Stimulated activated CD8-positive, alpha-beta memory T cell treated with anti-CD3 and anti-CD28 coated beads, Interleukin-15, amount 100 ng/mL, for 48 hours (primary cell): ENCODE measurements at places on chromosomes 1 and 21.

DNA sequence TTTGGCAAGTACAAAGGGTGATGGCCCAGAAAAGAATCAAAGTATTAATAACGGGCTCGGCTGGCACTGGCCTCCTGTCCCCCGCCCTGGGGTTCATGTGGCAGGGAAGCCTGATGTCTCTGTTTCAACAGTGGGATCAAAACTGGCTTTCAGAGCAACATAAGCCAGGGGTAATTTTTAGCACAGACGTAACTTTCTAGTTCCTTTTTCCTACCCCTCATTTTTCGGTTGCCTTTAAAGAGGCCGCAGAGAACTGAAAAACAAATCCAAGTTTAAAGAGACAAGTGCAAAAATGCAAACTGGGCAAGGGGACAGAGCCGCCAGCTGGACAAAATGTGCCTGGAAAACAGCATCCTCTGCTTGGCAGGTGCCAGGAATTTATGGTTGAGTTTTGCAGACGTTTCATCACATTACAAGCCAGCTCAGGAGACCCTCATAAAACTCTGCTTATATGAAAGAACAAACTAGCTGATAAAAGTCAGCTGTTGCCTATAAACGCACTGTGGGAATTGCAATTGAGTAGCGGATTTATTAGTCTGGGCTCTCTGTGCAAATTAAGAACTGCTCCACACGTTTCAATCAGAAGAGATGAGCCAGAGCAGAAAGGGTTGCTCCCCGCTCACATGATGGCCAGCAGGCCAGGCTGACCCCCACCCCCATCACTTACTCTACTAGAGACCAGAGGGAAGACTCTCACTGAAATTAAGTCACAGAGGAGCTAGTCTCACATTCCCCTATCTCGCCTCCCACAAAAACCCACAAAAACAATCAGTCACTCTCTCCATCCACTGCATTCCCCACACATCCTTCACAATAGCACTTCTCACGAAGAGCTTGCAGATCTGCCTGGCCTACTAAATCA, 15.8 kb upstream of the CDCA8 start:
- DNase-seq = no peak

GRCh38 chr1:101237229-101237837, 514 bp downstream of the S1PR1 start:
- no peak for DNase-seq

DNA sequence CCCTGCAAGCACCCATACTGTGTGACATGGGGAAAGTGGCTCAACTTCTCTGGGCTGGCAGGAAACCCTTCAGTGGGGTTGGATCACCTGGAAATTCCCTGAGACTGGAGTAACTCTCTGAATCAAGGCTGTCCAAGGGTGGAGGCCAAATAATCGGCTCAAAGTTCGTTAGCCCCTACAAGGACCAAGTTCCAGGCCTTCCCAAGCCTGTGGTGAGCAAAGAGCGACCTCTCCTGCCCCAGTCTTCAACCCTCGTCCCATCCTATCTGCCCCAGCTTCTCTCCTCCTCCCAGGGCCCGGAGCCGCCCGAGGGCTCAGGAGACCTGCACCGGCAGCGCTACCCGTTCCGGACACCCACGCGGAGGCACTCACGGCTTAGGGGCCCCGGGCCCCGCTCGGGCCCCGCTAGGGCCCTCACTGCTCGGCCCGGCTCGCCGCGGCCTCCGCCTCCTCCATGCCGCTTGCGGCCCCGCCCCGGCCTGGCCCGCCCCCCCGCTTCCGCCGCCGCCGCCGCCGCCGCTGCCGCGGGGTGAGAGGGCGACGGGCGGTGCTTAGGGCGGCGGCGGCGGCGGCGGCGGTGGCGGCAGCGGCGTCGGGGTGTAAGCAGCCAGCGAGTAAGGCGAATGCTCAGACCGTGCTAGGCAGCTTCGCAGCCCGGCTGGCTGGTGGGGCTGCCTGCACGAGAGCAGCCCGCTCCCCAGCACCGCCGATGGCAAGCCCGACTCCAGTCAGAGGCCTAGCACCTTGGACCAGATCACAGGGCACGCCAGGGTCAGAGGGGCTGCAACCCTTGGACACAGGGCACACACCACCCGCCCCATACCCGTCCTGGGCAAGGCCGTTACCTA, at the start of gene POMGNT1:
POMGNT1 (minus strand) TSS at position 471 of the 848 bp plus-strand sequence. CDS start 613 bp downstream, outside the sequence.
- peak; percentile 75 for DNase-seq

- no peak for DNase-seq
Measured at GRCh38 chr1:199152676-199153075, 513.8 kb downstream of the PTPRC start.

DNA sequence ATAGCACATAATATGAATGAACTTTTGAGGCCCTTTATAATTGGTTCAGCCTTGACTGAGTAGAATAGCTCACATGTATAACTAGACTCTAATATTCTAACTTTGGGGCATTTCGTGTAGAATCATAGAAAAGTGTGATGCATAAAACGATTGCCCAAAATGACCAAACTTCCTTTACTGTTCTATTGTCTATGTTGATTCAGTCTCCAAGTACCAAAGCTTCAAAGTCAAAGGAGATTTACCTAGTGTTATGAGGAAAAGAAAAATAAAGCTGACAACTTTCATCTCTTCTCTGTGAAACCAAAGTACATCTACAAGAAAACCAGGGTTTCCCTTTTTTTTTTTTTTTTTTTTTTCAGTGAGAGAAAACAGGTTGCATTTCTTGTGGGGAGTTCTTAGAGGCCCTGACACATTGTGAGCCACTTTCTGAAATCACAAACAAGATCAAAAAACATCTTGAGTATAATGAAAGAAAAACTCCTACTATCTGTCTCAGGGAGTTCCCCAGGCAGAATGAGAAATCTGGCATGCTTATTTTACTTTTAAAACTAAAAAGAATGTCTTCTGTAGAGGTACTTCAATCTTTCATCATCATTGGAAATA, 183.4 kb downstream of the TNFSF18 start:
- no peak for DNase-seq

DNA sequence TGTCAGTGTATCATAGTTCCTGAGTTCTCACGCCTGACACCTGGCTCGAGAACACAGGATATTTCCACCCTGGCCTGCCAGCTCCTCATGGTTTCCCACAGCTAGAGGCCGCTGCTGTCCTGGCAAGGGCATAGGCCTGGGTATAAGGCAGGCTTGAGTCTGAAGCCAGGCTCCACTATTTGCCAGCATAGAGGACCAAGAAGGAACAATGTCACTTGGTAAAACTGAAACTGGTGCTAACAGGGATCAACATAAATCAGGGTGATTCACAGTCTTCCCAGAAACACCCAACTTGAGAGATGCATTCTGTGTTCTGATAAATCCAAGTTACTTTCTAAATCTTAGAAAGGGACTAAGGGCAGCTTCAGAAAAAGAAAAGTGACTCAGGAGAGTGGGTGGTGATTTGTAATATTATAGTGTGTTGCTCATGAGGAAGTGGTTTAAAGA, 6.9 kb upstream of the S100A2 start:
- DNase-seq = peak; percentile 55

DNA sequence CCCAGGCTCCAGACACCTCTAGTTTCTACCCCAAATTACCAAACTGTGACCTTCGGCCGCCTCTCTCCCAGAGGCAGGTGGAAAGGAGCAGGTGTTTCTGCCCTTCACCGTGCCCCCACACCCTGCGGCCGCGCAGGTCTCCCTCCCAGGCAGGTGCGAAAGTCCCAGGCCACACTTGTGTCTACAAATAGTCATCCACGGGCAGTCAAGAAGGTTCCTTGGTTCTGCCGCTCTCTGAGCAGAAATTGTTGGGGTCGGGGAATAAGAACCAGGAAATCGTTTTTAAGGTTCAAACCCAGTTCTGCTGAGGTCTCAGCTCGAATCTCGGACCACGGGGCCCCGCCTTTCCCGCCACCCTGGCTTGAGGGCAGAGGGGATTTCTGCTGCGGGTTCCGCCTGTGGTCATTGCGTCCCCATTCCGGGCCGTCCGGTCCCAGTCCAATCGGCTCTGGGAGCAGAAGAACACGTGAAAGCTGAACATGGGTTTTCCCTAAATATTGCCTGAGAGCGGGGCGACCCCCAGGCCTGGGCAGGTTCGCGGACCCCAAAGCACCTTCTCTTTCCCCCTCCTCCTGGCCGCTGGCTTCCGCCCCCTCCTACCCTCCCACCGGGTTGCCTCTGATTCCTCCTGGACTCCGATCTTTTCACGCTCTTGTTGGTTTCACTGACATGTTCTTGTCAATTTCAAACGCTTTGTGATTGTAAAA, 1.2 kb upstream of the ATF3 start:
- no peak for DNase-seq

GRCh38 chr21:34597406-34597805, 17.5 kb downstream of the RCAN1 start:
- no peak for DNase-seq

DNA sequence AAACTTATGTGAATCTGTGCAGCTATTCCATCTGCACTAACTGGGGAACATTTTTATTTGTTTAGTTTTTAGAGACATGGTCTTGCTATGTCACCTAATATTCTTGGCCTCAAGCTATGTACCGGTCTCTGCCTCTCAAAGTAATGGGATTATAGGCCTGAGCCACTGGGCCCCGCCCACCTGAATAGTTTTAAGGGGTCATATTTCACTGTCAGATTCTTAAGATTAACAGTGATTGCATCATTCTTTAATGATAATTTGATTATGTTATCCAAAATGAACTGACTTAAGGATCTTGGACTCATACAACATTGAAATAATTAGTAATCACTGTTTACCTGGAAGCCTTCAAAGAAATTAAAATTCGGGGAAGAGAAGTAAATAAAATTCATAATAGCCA, 12.6 kb upstream of the KLF18 start:
- DNase-seq = no peak

- no peak for DNase-seq
Measured at GRCh38 chr21:14554948-14555347, 8.8 kb upstream of the SAMSN1 start.

DNA sequence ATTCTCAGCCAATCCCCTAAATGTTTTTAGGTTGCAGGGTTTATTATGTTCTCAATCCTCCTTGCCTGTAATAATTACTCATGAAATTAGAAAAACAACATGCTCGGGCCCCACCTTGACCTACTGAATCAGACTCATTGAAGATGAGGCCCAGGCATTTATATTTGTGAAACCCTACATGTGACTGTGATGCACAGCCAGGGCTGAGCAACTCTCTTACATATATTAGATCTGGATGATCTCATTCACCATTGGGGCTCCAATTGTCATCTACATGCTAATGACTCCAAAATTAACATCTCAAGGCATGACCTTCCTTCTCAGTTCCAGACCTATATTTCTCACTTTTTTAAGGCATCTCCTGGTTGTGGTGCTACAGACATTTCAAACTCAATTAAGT, 103.3 kb downstream of the WDR3 start:
- DNase-seq = no peak

GRCh38 chr21:31926498-31926897, 53.7 kb downstream of the HUNK start:
- DNase-seq = no peak

GRCh38 chr1:151756291-151756690, 7.0 kb downstream of the MRPL9 start:
- no peak for DNase-seq

DNA sequence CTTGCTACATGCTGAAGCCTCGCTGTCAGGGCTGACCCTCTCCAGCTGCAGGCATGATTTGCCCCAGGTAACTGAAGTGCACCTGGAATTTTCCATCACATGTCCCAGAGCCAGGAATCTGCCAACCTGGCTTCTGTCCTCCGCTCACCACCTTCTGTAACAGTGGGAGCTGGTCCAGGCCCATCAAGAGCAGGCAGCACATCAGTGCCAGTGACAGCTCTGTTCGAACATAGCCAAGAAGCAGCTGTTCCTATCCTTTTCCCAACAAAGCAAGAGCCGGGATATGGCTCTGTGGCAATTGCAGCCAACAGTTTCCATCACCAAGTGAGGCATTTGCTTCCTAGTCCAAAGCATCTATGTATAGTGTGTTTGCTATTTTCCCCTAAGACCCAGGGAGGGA, 42.2 kb upstream of the KANK4 start:
- no peak for DNase-seq

- DNase-seq = no peak
Measured at GRCh38 chr21:44375281-44375651, 21.8 kb downstream of the TRPM2 start.

DNA sequence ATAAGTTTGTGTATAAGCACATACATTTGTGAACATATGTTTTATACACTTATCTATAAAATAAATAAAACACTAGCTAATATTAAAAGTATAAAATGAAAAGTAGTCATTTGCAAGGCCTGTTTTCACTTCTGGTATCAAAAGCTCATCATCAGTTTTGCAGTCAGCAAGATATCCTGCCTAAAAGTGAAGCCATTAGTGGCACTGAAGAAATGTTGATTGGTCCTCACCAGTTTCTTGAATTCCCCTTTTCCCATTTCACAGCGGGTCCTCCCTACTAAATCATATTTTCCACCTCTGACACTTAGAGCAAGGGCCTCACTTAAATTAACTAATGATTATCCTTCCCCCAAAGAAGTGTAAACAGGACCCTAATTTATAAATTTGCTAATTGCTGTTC, 6.7 kb downstream of the TBX15 start:
- no peak for DNase-seq

- DNase-seq = no peak
Measured at GRCh38 chr21:34833465-34833864, 164.7 kb downstream of the CLIC6 start.

GRCh38 chr1:189211742-189212141, 1265.9 kb downstream of the BRINP3 start:
- DNase-seq = no peak

DNA sequence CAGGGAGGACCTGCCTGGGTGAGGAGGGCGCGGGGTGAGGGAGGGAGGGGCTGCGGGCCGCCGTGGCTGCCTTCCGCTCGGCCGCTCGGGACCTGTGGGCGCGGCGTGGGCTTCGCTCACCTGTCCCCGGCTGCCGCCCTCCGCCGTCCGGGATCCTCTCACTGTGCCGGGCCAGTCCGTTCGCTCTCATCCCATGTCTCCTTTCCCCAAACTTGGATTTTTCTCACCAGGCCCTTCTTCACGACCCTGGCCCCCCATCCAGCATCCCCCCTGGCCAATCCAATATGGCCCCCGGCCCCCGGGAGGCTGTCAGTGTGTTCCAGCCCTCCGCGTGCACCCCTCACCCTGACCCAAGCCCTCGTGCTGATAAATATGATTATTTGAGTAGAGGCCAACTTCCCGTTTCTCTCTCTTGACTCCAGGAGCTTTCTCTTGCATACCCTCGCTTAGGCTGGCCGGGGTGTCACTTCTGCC, 362 bp downstream of the ZBTB48 start:
- DNase-seq = no peak

DNA sequence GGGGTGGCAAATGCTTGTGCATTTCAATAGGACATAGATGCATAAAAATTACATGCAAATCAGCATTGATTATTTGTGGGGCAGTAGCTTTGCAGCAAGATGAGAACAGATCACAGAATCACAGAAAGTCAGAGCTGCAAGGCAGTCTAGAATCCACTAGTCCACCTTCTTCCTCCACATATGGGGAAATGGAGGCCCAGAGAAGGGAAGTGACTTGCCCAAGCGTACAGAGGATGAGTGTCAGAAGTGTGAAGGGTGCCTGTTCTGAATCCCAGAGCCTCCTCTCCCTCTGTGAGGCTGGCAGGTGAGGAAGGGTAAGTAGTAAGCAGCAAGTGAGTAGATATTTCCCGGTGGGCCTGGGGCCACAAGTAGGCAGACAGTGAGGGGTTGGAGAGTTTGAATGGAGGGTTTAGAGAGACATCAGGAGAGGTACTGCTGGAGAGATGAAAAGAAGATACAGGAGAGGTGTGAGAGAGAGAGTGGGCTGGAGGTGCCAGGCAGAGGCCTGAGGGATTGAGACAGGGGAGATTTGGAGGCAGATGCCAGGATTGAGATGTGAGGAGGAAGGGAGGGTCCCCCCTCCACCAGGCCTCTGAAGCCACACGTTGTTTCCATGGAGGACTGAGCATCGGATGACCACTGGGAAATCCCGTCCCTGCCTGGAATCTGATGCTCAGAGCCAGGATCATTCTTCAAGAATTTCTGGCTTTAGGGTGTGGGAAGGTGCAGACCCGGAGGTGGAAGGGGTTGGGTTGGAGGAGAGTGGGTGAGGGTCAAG, 4.8 kb upstream of the MYOG start:
- no peak for DNase-seq
